ENCODE measurements at places on chromosomes 7 and 10.

DNA sequence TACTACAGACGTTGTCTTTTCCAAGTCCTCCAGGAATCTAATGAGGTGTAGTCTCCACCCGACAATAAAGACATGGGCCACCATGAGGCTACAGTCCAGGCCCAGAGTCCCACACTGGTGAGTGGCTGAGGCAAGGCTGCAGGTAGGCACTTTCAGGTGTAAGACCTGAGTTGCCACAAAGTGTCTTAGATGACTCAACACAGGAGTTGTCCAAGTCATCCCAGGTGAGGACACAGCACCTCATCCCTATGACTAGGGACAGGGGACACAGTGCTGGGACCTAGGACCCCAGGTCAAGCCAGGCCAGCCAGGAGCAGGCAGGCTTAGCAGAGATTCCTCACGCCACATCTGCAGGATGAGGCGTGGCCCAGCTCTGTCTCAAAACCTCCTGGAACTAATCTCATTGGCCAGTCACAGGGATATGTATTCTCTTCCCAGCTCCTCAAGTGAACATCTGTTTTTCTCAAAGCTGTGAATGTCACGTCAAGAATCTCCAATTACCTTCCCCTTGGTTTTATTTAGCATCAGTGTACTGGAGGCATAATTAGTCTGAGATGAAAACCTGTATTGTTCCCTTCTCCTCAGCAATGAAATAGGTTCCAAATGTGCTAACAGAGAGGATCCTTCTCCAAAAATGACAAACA is 254.6 kb downstream of the GRID1 start:
- DNase-seq, result no peak

DNA sequence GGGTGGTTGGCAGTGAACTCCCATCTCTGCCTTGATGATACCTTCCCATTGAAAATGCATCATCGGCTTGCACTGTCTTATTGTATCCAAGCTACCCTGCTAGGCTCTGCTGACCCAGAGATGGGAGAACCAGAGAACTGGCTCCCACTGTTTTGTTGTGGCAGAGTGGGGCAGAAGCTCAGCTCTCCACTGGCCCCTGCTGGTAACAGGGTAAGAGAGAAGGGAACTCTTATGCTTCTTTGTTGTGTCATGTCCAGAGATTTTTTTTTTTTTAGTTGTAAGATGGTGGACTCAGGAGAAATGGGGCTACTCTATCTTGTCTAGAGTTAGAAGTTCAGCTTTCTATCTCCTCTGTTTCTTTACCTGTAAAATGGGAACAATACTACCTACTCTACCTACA is 100.5 kb upstream of the SDK1 start:
- DNase-seq, result no peak

GRCh38 chr7:133155642-133156041 is 73.8 kb upstream of the CHCHD3 start:
- DNase-seq, result no peak

- no peak for DNase-seq
These were observed 146.6 kb downstream of the RAPGEF5 start for GRCh38 chr7:22210355-22210754.

- DNase-seq, result no peak
These were observed 137.2 kb downstream of the LRMDA start for GRCh38 chr10:75568450-75569130.

GRCh38 chr7:28672397-28672797 is 260.1 kb downstream of the CREB5 start:
- DNase-seq, result no peak

GRCh38 chr7:142523821-142524460 is 225.3 kb upstream of the PRSS1 start:
- DNase-seq, result no peak

DNA sequence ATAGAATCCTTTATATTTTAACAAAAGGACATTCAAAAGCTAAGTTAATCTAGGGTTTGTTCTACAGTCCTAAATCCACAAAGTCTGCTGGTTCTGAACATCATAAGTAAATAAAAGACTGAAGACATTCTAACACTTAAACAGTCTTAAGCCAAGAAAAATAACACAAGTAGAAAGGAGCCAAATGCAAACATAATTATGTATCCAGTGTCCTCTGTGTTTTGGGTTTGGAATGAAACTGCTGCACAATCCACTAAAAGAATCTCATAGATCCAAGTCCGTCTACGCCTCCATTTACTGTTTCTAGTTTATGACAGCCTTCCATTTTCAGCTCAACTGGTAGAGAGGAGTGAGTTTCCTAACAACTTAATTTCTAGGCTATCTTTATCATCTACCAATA is 623.6 kb upstream of the FZD8 start:
- DNase-seq, result no peak

DNA sequence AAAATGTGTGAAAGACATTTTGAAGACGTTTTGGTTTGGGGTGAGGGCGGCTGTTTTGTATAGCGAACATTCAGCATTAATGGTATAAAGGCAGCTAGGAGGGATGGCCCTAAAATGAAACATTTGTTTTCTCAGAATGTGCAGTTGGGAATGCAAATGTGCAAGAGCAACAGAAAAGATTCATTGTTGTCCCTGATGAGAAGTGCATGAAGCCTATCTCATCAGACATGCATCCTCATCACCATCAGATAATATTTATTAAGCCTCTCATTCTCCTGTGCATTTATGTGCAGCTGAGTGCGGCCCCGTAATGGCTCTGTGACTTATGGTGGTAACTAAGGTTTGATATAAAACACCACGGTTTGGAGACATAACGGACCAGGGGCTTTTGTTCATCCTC is 199.5 kb downstream of the GFRA1 start:
- DNase-seq, result no peak

DNA sequence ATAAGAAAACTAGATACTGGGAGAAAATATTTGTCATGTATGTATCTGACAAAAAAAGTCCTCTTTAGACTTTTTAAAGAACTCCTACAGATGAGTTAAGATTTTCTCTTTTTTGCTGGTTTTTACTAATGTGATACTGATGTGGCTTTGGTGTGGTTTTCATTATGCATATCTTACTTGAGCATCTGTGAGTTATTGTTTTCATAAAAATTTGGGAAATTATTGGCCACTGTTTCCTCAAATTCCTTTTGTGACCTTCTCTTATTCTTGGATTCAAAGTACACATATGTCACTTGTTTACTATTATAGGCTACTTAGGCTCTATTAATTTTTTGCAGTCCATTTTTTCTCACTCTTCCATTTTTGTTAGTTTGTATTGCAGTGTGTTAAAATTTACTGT is 89.0 kb downstream of the PPP1R9A start:
- DNase-seq, result no peak

- DNase-seq, result no peak
These were observed 87.8 kb downstream of the TBXAS1 start for GRCh38 chr7:139916717-139917395.

DNA sequence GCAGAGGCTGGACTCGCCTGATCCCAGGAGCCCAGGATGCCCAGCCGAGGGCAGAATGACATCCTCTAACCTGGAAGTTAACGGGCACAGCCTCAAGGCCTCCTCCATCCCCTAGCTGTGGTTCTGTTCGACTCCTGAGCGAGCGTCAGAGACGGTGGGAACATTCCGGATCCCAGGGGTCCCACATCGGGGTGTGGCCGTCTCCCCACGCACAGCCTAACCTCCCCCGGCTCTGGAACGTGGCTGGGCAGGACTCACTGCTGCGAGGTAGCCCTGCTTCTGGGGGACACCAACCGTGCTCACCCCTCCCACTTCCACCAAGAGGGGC is 8.4 kb downstream of the FOXL3 start:
- DNase-seq, result no peak

GRCh38 chr10:5529702-5530411 is 5.1 kb downstream of the CALML3 start:
- DNase-seq, result no peak

- no peak for DNase-seq
These were observed 82.4 kb downstream of the CREM start for GRCh38 chr10:35208949-35209613.

- no peak for DNase-seq
These were observed 48.4 kb upstream of the CYTH3 start for GRCh38 chr7:6320791-6321190.

DNA sequence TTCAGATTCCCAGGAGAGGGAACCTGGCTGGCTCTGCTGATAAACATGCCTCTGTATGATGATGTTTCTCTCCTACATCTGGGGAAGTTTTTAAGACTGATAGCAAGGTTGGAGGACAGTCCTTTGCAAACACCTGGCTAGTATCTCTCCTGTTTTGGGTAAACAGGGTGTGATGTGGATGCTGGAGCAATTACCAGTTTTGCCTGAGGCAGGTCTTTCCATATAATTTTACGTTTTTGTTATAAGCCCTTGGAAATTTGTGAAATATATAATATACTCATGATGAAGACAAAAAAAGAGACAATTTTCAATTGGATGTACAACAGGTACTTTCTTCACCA is 138.6 kb downstream of the ADAM22 start:
- no peak for DNase-seq

GRCh38 chr10:6936931-6937330 is 356.9 kb upstream of the PRKCQ start:
- DNase-seq, result no peak

- no peak for DNase-seq
These were observed 99.3 kb downstream of the LANCL2 start for GRCh38 chr7:55464422-55464821.

DNA sequence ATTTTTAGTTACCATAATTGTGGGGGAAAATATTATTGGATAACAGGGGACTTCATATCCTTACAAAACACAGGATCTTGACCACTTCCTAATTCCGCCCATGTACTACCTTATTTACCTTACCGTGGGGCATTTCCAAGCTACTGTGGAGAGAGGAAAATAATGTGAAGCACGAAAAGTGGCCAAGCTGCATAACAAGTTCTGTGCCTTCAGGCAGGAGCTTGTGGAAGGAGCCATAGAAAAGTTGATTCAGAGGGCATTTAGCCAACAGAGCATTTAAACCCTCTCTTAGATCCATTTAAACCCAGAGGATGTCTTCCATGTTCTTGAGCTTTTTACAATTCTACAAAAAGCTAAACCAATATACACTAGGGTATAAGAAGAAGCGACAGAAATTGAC is 41.6 kb downstream of the DNAJB9 start:
- no peak for DNase-seq

DNA sequence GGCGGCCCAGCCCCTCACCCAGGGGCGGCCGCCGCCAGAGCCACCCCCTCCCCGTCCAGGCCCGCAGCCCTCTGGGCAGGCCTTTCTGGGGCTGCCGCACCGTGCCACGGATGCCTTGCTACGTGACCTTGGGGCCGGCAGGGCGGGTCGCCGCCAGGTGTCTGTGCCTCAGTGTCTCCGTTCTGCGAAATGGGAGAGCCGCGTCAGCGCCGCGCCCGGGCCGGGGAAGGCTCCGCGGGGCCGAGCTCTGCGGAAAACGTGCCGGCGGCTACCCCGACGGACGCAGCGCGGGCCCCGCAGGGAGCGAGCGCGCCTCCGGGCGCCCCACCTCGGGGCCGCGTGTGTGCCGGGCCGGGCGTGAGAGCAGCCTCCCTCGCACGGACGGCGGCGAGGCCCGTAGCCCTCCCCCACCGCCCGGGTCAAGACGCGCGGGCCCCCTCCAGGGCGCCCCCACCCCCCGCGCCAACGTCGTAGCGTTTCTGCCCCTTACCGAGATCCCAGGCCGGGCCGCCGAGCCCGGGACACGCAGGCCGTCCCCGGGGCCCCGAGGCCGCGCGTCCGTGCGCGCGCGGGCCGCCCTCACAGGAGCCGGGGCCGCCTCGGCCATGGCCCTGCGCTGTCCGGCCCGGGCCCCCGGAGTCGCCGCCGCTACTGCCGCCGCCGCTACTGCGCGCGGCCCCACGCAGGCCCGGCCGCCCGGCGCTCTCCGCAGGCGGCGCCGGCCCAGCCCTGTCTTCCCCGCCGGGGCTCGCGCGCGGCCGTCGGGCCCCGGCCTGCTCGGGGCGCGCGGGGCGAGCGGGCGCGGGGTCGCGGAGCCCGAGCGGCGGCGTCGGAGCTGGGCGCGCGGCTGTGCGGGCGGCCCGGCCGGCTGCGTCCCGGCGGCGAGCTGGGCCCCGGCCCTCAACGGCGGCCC is 1.1 kb downstream of the ZNF777 start:
- DNase-seq, result no peak

DNA sequence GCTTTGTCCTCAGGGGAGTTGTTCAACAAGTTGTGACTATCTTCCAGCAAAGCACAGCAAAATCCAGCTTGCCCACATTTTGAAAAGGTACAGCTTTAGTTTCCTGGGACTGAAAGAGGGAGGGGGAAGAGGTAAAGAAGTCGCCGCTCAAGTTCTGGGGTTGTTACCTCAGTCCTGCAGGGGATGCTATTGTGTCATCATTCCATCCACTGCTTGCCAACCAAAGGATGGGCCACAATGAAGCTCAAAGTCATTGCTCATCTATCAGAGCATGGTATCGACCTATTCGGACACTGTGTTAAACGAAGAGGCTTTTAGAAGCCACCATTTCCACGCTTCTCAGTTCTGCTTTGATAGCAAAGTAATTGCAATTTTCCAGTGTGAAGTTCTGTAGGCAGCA is 34.3 kb downstream of the NPY start:
- no peak for DNase-seq

GRCh38 chr7:13981070-13981469 is 8.4 kb downstream of the ETV1 start:
- DNase-seq, result peak; percentile 60

DNA sequence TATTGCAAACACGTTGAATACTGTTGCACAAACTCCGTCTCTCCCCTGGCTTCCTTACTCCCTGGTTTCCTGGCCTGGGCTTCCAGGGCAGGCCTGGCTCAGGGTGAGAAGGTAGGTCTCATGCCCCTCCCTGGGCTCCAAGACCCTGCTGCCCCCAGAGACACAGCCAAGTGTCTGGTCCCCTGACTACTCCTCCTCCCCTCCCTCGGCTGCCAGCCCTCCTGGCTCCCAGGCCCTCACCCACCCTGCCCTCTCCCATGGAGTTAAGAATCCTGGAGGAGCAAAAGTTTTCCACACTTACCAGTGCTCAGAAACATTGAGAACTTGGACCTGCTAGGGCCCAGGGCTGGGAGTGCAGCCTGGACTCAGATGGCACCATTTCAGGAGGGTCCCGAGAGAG is 47.2 kb upstream of the RABGEF1 start:
- DNase-seq, result no peak

- DNase-seq, result no peak
These were observed 110.2 kb downstream of the SRPK2 start for GRCh38 chr7:105278565-105278964.

All from T1000 (cell line).